ENCODE measurements at places on chromosomes 7 and 10. TPM values are rescaled to one million over a fixed set of nuclear protein-coding genes. Genes with fewer than 3 reads are reported as not detected.
A peak's percentile ranks its signal among the peaks of the same experiment; 100 is the strongest.

The NUTM2E gene
- not detected for total RNA-seq

The PNLIP gene
- total RNA-seq, result not detected

The GPR22 gene
- 0.98 TPM for total RNA-seq

The WNT2 gene
- total RNA-seq, result not detected

The PNLIPRP1 gene
- not detected for total RNA-seq

GRCh38 chr10:48604039-48604990 is 558 bp downstream of the ARHGAP22 start:
- H3K4me1 ChIP-seq, result peaks cover 16% of the 10 kb centered on the region
- peak overlapping the region; percentile 42 for H3K4me3 ChIP-seq
- H3K27ac ChIP-seq, result peak overlapping the region; percentile 22
- peak; percentile 80 for DNase-seq

- DNase-seq, result peak; percentile 56
- H3K27ac ChIP-seq, result no peak overlapping the region
- H3K4me3 ChIP-seq, result no peak overlapping the region
- H3K36me3 ChIP-seq, result no peaks in the 10 kb centered on the region
Observed at GRCh38 chr7:70539617-70540016, 592.3 kb upstream of the GALNT17 start.

DNA sequence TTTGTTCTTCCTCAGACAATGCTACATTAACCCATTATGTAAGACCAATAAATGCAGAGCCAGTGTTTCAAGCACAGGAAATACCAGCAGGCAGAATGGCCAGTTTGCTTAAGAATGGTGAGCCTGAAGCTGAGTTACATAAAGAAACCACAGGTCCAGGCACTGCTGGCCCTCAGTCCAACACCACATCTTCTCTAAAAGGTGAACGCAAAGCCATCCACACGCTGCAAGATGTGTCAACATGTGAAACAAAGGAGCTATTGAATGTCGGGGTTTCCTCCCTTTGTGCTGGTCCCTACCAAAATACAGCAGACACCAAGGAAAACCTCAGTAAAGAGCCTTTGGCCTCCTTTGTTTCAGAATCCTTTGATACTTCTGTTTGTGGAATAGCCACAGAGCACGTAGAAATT is 63.8 kb downstream of the TASOR2 start:
- no peak overlapping the region for H3K4me3 ChIP-seq
- H3K27me3 ChIP-seq, result no peaks in the 10 kb centered on the region
- H3K27ac ChIP-seq, result no peak overlapping the region
- H3K36me3 ChIP-seq, result no peaks in the 10 kb centered on the region

- H3K27ac ChIP-seq, result peak overlapping the region; percentile 83
- no peak for DNase-seq
- H3K27me3 ChIP-seq, result no peaks in the 10 kb centered on the region
- no peak overlapping the region for H3K4me3 ChIP-seq
Observed at GRCh38 chr7:20085086-20085485, 132.1 kb downstream of the MACC1 start.

- no peak for DNase-seq
- H3K27me3 ChIP-seq, result no peaks in the 10 kb centered on the region
- H3K36me3 ChIP-seq, result no peaks in the 10 kb centered on the region
Observed at GRCh38 chr7:5420067-5420880, 3.4 kb downstream of the TNRC18 start.

GRCh38 chr10:72847681-72848080 is 45.9 kb upstream of the OIT3 start:
- no peaks in the 10 kb centered on the region for H3K27me3 ChIP-seq
- H3K4me1 ChIP-seq, result no peaks in the 10 kb centered on the region
- H3K27ac ChIP-seq, result no peak overlapping the region
- no peak for DNase-seq
- no peaks in the 10 kb centered on the region for H3K36me3 ChIP-seq

- DNase-seq, result no peak
- no peak overlapping the region for H3K27ac ChIP-seq
Observed at GRCh38 chr10:114653926-114654325, 4.1 kb downstream of the ABLIM1 start.

DNA sequence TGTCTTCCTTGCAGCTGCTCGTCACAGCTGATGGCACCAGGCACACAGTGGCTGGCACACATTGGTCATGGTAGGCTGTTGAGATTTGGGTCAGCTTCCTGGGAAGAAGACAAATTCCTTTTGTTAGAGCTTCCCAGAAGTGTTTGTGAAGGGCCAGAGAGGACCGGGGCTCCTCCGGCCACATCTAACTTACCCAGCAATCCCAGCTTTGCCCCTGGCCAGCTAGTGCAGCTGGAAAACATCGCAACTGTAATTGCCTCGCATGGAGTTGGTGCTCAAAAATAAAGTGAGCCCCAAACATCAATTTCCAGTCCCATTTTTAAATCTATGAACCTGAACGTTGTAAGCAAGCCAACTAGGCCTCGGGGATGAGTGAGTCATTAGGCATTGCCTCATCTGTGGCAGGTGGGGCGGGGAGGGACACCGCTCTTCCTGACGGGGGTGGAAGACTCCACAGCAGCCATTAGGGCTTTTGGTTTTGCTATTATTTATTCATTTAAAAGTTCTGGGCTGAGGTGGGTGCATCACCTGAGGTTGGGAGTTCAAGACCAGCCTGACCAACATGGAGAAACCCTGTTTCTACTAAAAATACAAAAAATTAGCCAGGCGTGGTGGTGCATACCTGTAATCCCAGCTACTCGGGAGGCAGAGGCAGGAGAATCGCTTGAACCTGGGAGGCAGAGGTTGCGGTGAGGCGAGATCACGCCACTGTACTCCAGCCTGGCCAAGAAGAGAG is 12.4 kb downstream of the CPA5 start:
- no peak for DNase-seq
- peak overlapping the region; percentile 79 for H3K27ac ChIP-seq
- no peaks in the 10 kb centered on the region for H3K27me3 ChIP-seq
- H3K36me3 ChIP-seq, result no peaks in the 10 kb centered on the region
- H3K4me1 ChIP-seq, result peaks cover 37% of the 10 kb centered on the region

Data from vagina (tissue), 2 donors.